ENCODE measurements at places on chromosomes 4 and X. TPM values are rescaled to one million over a fixed set of nuclear protein-coding genes. Genes with fewer than 3 reads are reported as not detected.

KIF4A gene
- total RNA-seq: 22.3 TPM

PPP1R2C gene
- not detected for total RNA-seq

GRCh38 chrX:9875801-9876200 is 89.6 kb downstream of the SHROOM2 start:
- H3K36me3 ChIP-seq: no peaks in the 10 kb centered on the region
- peaks cover 7% of the 10 kb centered on the region for H3K4me1 ChIP-seq
- H3K27me3 ChIP-seq: peaks cover 9% of the 10 kb centered on the region
- DNase-seq: no peak

DNA sequence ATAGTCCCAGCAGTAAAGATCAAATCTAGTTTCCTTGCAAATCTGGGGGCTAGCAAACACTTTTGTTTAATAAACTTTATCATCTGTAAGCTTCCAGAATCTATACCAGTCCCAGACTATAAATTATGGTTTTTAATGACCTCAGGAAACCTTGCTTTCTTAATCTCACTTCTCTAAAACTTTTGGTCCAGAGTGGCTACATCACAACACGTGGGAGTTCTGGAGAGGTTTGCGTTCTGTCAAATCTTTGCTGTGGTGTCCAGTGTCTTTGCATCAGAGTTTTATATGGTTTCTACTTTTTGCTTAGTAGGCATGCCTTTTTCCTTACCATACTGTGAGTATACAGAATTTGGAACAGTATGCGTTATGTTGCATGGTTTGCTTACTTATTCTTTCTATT is 193.9 kb downstream of the ANK2 start:
- no peak overlapping the region for H3K4me3 ChIP-seq
- no peak for DNase-seq
- H3K36me3 ChIP-seq: no peaks in the 10 kb centered on the region
- no peaks in the 10 kb centered on the region for H3K4me1 ChIP-seq
- no peak overlapping the region for H3K27ac ChIP-seq

DNA sequence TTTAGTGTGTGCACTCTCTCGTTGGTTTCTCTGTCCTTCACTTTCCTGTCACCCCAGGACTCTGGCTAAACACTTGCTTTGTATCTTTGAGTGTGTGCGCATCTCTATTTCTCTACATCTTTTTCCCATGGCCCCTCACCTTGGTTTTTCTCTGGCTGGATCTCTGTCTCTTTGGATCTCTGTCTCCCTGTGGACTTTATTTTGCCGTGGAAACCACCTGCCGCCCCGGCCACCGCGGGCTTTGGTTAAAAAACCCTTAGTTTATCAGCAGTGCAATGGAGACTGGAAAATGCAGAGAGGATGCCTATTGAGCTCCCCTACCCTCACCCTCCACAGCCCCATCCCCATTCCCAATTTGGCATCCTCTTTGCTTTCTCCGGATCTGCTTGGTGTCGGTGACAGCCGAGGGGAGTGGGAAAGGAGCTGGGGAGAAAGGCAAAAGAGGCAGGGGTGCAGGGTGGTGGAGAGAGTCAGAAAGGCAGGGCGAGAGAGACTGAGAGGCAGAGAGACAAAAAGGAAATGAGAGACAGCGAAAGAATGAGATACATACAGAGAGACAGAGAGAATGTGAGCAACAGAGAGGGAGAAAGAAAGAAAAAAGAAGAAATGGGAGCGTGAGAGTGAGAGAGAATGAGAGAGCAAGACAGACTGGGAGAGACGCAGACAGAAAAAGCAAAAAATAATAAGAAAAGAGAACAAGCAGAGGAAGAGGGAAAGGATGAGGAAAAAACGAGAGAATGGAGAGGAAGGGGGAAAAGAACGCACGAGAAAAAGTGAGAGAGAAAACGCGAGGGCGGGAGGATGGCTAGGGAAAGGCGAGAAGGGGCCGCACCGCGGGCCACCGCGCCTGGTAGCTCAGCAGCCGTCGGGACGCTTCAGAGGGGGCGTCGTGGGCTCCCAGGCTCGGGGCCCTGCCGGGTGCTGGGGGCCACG is 688 bp downstream of the GPR101 start:
- no peak for DNase-seq
- H3K4me3 ChIP-seq: no peak overlapping the region
- peaks cover 43% of the 10 kb centered on the region for H3K27me3 ChIP-seq

- no peaks in the 10 kb centered on the region for H3K27me3 ChIP-seq
- no peak for DNase-seq
- no peaks in the 10 kb centered on the region for H3K4me1 ChIP-seq
- H3K4me3 ChIP-seq: no peak overlapping the region
- H3K36me3 ChIP-seq: no peaks in the 10 kb centered on the region
These were observed 1598.0 kb upstream of the AGA start for GRCh38 chr4:179040259-179040658.

DNA sequence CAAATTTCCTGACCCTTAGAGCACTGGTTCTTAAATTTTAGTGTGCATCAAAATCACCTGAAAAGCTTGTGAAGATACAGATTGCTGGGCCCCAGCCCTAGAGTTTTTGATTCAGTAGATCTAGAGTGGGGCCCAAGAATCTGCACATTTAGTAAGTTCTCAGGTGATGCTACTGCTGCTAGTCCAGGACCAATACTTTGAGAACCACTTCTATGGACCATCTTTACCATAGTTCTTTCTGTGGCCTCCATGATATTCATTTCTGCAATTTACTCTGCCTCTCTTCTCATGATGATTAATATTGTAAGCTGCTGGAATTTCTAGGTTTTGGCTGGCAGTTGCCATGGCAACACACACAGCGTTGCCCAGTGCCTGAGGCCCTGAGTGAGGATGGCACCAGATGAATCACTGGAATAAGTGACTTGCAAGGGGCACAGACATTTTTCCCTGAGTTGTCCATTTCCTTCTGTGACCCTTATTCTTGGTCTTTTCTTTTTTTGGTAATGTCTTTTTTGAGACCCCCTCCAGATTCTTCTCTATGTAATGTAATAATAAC is 83.6 kb downstream of the PPP1R2C start:
- no peaks in the 10 kb centered on the region for H3K27me3 ChIP-seq
- H3K4me3 ChIP-seq: no peak overlapping the region
- no peak overlapping the region for H3K27ac ChIP-seq
- H3K4me1 ChIP-seq: no peaks in the 10 kb centered on the region

- H3K4me1 ChIP-seq: peaks cover 10% of the 10 kb centered on the region
- no peak overlapping the region for H3K27ac ChIP-seq
- H3K4me3 ChIP-seq: no peak overlapping the region
These were observed 88.3 kb downstream of the FAM53A start for GRCh38 chr4:1595789-1596325.

- H3K27ac ChIP-seq: no peak overlapping the region
- H3K27me3 ChIP-seq: peaks cover 10% of the 10 kb centered on the region
- H3K36me3 ChIP-seq: no peaks in the 10 kb centered on the region
- DNase-seq: no peak
These were observed 49.5 kb upstream of the STOX2 start for GRCh38 chr4:183855323-183856190.

Data from activated CD8-positive, alpha-beta T cell treated with anti-CD3 and anti-CD28 coated beads for 36 hours (primary cell).